ENCODE measurements at places on chromosomes 7 and 10.

- no peak for DNase-seq
These were observed 8.8 kb upstream of the SLC13A4 start for GRCh38 chr7:135736586-135737305.

GRCh38 chr7:30771880-30772425, 736 bp downstream of the MINDY4 start:
- peak; percentile 33 for DNase-seq

DNA sequence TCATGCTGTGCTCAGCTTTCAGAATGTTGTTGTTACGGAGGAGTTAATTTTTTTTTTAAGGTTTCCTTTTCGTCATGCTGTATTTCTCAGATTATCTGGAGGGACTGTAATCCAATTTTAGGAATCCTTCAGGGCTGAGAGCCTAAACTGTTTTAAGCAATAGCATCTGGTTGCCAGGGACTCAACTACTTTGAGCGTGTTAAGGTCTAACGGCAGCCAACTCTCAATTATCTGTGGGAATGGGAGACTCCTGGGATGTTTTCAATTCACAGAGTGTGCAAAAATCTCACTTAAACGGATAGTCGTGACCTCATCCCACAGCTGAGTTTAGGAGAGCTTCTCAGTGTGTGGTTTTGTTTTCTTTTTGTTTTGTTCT, 291.7 kb downstream of the AUTS2 start:
- no peak for DNase-seq

DNA sequence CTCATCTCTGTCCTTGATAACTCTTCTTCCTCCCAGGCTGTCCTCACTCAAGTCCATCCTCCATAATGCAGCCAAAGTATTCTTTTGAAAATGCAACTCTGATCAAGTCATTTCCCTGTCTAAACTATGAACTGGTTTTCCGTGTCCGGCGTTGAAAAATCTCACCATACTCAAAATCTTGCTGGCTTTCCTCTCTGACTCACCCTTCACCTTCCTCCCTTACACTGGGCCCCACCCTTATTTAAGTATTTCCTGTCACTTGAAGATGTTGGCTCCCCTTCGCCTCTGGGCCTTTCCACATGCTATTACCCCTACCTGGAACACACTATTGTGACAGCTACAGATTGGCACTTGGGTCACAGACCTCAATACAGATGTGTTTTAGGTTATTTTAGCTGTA, 515.6 kb downstream of the INHBA start:
- no peak for DNase-seq

GRCh38 chr7:154735766-154736165, 267.2 kb downstream of the PAXIP1 start:
- no peak for DNase-seq

DNA sequence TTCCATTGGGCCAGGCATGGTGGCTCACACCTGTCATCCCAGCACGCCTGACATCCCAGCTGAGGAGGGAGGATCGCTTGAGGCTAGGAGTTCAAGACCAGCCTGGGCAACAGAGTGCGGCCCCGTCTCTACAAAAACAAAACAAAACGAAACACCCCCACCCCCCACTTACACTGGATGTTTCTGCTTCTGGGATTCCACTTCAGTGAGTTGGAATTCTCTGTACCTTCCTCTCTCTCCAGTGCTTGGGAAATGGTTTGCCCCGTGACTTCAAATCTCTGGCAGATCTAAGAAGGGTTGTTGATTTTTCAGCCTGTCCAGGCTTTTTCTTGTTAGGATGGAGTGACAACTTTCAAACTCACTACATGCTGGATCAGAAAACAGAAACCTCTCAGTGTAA, 106.9 kb downstream of the ANLN start:
- DNase-seq = no peak

DNA sequence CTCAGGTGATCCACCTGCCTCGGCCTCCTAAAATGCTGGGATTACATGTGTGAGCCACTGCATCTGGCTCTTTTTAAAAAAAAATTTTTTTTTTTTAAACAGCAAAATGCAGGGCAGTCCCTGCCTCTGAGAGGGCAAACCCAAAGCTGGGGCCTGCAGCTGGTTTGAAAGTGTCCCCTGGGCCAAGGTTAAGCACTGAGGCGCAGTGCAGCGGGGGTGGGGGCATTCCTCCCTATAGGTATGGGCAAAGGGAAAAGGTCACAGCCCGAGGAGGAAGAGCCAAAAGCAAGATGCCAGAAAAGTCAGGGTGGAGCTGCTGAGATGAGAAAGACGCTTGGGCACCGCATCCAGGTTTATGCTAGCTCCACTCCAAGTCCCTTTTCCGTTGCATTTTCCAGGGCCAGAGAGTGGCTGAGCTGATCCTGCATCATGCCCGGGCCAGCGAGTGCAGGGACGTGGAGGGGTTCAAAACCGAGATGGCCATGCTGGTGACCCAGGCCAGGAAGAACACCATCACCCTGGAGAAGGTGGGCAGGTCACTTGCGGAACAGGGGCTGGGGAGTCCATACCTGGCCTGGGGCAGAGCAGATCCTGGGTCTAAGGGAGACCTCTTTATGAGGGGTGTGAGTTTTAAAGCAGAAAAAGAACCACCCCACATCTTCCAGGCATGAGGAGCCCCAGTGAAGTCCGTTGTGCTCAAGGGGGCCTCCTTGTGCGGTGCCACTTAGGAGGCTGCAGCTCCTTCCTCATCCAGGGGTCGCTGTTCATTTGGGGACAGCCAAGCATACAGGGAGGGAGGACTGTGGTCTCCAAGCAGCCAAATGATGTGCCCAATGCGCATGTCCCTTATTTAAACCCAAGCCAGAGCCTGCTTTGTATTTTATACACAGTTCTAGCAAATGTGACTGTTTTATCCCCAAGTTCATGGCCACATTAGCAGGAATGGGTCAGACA, 7.0 kb upstream of the NDUFB2 start:
- no peak for DNase-seq

DNA sequence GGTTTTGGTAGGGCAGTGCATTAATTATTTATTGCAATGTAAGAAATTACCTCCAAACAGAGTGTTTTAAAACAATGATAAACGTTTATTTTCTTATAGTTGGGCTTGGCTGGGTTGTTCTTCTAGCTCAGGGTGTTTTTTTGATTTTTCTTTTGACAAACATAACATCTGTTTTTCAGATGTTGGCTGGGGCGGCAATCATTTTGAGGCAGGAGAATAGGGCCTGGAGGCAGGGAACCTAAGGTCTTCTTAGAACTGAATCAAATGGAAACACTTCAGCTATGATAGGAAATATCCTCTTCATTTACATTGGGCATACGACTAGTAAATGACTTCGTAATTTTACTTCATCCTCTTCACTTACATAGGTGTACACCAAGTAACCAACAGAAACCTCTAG, 47.4 kb upstream of the NAMPT start:
- DNase-seq = no peak

DNA sequence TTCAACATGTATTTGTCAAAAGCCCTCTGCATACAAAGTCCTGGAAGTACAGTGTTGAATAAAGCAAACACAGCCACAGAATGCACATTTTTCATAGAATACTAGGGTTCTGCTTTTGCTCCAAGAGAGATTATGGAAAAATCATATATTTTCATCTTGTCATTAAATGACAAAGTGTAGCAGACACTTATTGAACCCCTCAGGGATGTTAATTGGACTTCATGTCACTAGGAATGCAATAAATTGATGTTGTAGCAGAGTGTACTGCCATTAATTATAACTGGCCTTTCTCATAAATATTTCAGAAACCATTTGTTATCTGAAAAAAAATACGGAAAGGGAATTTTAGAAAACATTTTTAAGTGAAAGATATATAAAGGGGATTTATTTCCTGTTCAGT, 64.5 kb upstream of the TAC1 start:
- DNase-seq = no peak

DNA sequence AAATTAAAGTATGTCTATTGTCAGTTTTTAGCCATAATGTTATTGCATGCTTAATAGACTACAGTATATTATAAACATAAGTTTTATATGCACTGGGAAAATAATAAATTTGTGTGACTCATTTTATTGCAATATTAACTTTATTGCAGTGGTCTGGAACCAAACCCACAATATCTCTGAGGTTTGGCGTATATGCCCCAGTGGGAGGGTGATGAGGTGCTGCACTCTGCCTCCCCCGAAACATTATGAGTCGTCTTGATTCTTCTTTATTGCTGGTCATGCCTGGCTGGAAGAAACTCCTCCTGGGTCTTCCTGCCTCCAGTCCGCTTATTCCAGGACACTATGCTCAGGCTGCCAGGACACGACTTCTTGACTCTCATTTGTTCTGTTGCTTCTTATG, 88.4 kb downstream of the MTPN start:
- no peak for DNase-seq

DNA sequence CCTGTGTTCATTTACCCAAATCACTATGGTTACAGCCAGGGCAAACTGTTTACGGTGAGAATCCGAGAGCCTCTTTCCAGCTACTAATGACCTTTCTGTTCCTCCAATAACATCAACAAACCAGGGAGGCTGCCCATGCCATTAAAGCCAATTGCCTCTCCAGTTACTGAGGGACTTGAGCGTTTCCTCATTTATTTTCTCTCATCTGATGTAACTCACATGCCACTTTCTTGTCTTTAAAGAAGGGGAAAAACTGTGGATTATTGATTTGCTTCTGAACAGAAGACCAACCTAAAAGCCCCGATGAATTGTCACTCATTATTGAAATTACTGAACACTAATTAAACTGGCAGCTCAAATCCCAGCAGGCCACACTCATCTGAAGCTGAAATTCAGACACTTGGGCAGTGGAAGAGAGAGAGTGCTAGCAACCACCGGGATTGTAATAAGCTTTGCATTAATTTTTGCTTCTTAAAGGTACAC, 595.8 kb upstream of the MKI67 start:
- DNase-seq = no peak

DNA sequence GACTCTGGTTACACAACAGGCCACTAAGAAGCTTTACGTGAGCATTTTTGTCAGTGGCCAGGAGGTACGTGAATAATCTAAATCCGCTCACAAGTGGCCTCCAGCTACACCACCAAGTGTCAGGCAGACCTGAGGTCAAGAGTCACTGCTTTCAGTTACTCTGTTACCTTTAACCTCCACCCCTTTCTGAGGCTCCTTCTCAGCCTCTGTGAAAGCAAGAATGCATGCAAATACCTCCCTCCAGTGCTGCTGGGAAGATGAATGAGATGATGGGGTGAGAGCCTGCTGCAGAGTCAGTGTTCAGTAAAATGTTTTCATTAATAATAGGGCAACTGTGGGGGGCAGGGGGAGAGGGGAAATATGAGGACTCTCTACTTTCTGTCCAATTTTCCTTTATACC, 11.2 kb downstream of the DDC start:
- DNase-seq = no peak

- no peak for DNase-seq
These were observed 66.0 kb upstream of the DOCK1 start for GRCh38 chr10:126839094-126839761.

DNA sequence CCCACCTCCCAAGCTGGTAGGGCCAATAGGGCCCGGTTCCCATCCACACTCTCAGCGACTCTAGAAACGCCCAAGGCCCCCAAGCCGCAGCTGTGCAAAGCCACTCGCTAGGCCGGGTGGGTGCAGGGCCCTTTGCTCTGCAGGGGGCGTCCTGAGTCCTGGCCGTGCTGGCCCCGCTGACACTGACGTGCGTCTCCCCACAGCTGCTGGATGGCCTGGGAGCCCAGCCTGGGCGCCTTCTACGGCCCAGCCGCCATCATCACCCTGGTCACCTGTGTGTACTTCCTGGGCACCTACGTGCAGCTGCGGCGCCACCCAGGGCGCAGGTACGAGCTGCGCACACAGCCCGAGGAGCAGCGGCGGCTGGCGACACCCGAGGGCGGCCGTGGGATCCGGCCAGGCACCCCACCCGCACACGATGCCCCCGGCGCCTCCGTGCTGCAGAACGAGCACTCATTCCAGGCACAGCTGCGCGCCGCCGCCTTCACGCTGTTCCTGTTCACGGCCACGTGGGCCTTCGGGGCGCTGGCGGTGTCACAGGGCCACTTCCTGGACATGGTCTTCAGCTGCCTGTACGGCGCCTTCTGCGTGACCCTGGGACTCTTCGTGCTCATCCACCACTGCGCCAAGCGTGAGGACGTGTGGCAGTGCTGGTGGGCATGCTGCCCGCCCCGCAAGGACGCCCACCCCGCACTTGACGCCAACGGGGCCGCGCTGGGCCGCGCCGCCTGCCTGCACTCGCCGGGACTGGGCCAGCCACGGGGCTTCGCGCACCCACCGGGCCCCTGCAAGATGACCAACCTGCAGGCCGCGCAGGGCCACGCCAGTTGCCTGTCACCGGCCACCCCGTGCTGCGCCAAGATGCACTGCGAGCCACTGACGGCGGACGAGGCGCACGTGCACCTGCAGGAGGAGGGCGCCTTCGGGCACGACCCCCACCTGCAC, 31.6 kb upstream of the KNDC1 start:
- no peak for DNase-seq

- no peak for DNase-seq
These were observed 13.6 kb downstream of the CFTR start for GRCh38 chr7:117493460-117493859.

Measured in HuH-7 (cell line).